Activated CD8-positive, alpha-beta memory T cell treated with anti-CD3 and anti-CD28 coated beads for 4 hours (primary cell): ENCODE measurements at places on chromosomes 2 and 18.

DNA sequence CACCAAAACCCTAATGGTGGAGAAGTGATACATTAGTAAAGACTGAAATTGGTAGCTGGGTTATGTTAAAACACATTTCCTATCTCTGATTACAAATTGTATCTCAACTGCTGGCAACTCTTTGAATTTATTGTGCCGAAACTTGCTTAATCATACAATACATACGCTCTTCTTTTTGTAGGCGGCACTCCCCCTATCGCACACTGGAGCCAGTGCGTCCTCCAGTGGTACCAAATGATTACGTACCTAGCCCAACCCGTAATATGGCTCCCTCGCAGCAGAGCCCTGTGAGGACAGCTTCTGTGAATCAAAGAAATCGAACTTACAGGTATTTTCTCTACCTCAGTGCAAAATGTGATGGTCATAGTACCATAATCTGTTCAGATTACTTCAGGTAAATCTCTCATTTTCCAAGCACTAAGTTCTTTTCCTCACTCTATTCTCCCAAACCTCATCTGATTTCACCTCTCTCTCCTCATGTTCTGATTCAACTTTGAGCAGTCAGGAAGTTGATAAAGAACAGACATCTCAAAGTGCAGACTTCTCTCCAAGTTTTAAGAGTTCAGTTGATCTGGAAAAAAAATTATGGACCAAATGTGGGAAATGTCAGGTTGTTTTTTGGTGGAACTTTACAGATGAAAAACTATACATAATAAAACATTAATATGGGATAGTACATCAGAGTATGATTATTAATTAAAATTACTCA, 66.5 kb downstream of the ABI2 start:
- no peak for DNase-seq

GRCh38 chr2:84286878-84287277, 172.2 kb downstream of the SUCLG1 start:
- DNase-seq = no peak

DNA sequence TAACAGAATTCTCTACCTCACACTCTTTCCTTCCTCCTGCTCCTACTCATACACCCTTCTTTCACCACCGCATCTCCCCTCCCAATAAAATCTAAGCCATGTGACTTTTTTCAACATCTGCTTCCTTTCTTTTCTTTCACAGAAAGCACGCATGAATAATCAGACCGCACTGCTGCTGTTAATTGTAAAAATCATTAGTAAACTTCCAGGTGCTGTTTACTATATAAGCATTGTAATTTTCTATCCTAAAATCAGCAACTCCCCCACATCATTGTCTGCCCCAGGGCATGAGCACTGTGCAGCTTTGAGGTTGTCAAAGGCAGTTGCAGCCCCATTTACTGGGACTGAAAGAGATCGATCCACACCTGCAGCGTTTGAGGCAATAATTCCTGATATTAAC, 782.6 kb upstream of the ID2 start:
- DNase-seq = no peak

DNA sequence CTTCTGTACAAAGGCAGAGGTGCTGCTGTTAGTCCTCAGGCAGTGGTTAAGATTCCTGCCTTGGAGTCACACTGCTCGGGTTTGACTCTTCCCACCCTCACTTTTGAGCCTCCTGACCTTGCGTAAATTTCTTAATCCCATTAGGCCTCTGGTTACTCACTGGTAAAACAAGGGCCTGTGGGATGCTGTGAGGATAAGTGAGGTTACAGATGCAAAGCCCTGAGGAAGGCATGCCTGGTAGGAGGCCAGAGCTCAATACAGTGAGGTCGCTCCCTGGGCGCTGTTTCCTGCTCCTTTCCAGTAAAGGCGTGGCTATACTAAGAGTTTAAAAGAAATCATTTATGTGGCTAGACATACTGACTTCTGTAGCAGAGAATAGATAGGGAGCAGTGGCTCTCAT, 127.5 kb upstream of the TMEM200C start:
- DNase-seq = no peak

- DNase-seq = no peak
Measured at GRCh38 chr2:138722316-138722715, 57.9 kb downstream of the NXPH2 start.

DNA sequence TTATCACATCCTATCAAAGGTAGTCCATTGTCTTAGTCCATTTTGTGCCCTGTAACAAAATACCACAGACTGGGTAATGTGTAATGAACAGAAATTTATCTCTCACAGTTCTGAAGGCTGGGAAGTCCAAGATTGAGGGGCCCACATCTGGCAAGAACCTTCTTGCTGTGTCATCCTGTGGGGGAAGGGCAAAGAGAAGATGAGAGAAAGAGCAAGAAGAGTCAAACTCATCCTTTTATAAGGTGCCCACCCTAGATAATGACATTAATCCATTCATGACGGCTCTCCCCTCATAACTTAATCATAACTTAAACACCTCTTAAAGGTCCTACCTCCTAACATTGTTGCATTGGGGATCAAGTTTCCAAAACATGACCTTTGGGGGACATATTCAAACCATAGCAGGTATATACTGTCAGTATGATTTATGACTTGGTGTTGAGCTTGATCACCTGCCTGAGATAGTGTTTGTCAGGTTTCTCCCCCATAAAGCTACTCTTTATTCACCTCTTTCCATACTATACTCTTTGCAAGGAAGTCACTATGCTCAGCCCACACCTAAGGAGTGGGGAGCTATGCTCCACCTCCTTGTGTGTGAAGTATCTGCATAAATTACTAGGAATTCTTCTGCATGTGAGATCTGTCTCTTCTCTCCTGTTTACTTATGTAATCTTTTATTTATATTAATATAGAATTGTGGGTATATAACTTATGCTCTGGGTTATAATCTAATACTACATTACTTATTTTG, 5.2 kb upstream of the MAP3K2 start:
- DNase-seq = no peak
